NCI-H1105 (cell line): ENCODE measurements at places on chromosomes 4 and X.

DNA sequence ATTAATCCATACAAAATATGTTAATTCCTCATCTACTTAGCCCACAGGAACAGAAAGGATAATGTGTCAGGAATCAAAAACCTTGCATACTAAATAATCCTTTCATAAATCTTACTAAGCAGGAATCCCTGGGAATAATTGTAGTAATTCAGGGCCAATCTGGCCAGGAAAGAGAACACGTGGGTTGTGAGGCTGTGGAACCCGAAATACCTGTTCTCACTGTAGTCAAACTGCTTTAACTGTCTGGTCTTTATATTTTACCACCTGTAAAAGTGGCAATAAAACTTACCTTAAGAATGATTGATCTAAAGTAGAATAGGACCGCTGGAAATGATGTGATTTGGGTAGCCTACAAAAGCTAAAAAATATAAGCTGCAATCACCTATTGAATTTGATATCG is 1620.9 kb downstream of the STIM2 start:
- DNase-seq = no peak

- DNase-seq = peak; percentile 30
Observed at GRCh38 chr4:109433205-109434006, at the start of gene SEC24B. TSS of gene SEC24B (plus strand) at chr4:109433815. CDS start at chr4:109433870, 55 bp downstream.

DNA sequence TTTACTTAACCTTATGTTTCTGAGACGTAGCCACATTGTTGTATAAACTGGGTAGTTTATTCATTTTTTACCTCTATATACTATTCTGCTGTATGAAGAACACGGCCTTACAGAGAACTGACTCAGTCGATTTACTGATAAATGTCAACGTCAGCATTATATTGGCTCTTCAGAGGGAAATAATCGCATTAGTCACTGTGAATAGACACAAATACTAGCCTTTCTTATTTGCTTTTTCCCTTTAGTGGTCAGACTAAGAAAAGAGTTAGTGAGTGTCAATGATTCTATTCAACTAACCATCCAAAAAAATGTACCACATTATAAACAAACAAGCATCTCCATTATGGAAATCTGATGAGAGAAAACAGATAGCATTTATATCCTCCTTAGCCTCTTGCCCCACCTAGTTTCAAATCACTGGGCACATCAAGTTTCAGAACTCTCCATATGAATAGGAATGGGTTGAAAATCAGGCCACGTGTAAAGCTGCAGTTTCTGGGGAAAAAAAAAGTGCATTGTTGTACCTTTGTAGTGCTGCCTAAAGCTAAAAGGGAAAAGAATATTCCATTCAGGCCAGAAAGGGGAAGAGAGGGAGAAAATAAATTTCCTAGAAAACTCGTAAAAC is 146.7 kb upstream of the VCX3A start:
- no peak for DNase-seq

GRCh38 chrX:17032351-17032750 is 85.9 kb downstream of the REPS2 start:
- no peak for DNase-seq

GRCh38 chrX:115038406-115038805 is 21.0 kb upstream of the IL13RA2 start:
- no peak for DNase-seq

DNA sequence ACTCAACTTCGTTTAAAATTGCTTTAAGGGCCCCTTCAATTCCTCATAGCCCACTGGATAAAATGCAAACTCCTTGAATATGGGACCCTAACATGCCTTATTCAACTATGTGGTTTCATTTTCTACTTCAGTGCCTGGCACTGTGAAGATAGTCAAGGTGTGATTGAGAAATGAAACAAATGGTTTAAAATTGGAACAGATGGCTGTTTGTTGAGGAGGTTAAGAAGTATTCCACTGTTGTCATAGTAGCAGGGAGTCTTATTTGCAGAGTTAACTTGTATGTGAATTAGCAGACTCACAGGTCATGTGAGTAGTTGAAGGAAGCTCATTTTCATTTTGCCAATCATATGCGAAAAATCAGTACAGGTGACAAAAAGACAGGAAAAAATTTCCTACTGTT is 593.3 kb downstream of the KCTD8 start:
- DNase-seq = no peak

GRCh38 chr4:186746581-186746980 is 22.9 kb upstream of the FAT1 start:
- DNase-seq = no peak
